ENCODE measurements at places on chromosomes 7 and 10.

DNA sequence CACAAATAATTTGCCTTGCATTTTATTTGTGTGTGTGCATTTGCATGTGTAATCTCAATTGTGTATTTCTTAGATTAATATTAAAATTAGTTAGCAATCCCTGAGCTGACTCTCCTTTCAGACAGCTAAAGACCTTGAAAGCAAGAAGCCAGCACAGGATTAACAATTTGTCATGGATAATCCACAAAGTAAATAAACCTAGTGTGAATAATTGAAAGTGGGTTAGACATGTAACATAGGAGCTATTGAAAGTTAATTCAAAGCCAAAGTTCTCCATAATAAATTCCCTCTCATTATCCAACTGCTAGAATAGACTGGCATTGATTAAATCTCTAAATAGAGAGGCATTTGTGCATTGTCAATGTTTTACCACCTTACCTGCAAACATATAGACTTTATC, 326.1 kb downstream of the PLXDC2 start:
- no peak for DNase-seq

- no peak for DNase-seq
Observed at GRCh38 chr10:75180592-75180991, 30.0 kb upstream of the VDAC2 start.

DNA sequence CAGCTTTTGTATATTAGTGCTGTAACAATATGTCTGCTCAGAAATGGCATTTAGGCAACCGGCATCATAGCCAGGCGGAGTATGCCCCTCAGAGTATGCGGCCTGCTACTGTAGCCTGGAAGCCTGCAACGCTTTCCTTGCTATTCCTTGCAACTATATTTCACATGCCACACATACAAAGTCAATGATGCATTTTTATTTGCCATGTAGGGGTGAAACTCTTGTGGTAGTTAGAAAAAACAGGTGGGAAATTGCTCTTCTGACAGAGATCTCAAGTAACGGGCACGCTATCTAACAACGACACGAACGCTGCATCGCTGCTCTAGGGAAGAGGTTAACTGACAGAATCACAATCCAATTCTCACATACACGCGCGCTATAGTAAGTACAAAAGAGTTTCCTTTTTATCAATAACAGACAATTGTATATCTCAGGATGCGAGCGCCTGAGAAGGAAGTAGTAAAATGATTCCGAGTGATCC, 5.9 kb downstream of the EBF3 start:
- no peak for DNase-seq

DNA sequence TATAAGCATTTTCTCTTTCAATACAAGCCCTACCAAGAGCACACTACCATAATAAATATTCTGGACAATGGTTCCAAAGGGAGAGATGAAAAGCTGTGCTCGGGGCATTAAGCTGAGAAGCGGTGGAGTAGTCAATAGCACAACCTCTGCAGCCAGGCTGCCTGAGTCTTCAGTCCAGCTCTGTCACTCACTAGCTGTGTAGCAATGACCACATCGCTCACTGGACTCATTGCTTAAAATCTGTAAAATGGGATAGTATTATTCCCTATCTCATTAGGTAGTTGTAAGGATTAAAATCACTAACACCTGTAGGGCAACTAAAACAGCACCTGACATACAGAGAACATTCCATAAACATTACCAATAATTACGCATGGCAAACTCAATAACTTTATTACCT, 199.9 kb upstream of the KLF14 start:
- DNase-seq: no peak

DNA sequence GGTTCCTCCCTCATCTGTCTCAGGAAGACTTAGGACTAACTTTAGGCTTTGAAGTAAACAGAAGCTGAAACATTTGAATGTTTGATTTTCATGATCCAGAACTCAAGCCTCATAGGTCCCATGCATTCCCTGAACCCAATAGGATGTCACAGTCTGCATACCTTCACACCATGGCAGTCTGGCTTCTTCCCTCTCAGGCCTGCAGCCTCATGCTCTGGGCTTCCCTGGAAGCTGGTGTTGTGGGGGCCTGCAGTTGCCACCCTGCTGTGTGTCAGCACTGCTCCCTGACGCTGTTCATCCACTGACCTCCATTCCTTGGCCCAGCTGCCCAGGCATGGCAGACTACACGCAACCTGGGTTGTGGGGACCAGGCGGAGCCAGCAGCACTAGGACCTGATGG, 267.5 kb upstream of the KAT6B start:
- DNase-seq: no peak

- no peak for DNase-seq
Observed at GRCh38 chr10:93143281-93143680, 69.6 kb downstream of the CYP26A1 start.

GRCh38 chr10:7833210-7833609, 14.9 kb downstream of the TAF3 start:
- no peak for DNase-seq

DNA sequence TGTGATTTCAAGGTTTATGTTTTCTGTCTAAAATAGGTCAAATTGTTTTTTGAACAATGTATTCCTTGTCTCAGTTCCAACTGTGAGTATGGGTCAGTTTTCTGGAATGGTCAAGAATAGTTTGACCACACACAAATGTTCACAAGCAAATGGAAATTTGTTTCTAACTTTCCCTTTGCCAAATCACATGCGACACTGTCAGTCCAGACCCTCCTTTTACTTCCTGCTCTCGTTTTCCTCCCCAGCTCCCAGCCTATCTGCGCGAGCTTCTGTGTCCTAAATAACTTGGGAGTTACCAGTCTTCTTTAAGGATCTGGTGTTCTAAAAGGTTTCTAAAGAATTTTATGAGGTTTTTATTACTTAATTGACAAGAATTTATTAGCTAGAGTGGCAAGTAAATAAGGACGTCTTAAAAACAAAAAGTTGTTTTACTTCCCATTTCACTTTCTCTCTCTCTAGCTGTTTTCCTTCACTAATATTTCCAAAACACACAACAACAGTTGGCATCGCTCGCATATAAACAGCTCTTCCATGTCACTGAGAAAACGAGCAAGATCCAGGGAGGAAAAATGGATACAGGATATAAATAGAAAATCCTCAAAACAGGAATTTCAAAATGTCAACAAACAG, 266.1 kb upstream of the KLF6 start:
- no peak for DNase-seq

DNA sequence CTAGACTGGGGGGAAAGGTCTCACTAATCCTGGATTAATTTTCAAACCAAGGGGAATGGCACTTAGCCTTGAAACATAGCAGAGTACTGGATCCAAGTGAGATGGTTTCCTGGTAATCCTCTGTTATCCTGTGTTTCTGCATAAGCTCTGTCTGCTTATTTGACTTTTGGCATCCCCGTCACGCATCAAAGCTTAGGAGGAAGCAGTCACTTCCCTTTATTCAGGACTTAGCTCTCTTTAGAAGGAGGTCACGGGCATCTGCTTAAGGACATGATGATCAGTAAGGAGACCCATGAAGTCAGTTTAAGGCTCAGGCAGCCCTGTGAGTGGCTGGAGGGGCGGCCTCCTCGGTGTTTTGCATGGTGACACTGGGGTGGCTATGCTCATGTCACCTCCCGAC, 30.0 kb downstream of the TSPAN15 start:
- DNase-seq: no peak

GRCh38 chr10:87837445-87837844, 19.4 kb upstream of the ATAD1 start:
- no peak for DNase-seq

GRCh38 chr7:92635538-92635937, 45.3 kb upstream of the FAM133B start:
- DNase-seq: no peak

DNA sequence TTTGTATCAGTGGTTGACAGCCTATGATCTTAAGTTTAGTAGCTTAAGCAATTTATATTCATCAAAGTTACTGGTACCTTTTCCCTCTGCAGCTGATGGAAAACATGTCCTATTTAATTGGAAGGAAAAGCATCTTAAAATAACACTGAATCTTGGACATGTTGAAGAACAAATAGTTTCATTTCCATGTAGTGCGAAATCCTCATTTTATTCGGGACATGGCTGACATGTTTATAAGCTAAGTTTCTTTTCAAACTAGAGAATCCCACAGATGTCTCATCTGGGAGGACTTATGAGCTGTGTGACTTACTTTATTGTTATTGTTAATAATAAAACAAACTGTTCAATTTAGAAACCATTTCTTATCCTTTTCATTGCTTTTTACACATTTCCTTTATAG, 461.0 kb downstream of the SUGCT start:
- no peak for DNase-seq

GRCh38 chr7:115779561-115779960, 251.0 kb downstream of the TFEC start:
- no peak for DNase-seq

DNA sequence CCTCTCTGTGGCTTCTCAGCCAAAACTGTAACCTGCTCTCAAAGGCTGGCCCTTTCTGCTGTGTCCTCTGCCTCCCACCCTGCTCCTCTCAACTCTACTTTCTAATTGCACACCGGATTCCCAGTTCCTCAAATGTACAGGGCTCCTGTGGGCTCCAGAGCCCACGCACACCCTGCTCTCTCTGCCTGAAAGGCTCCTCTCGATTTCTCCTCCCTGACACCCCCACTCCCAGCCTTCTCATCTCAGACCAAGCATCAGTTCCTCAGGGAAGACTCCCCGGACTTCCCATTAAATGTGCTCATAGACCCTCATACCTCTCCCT, 111.7 kb upstream of the STEAP1B start:
- no peak for DNase-seq

DNA sequence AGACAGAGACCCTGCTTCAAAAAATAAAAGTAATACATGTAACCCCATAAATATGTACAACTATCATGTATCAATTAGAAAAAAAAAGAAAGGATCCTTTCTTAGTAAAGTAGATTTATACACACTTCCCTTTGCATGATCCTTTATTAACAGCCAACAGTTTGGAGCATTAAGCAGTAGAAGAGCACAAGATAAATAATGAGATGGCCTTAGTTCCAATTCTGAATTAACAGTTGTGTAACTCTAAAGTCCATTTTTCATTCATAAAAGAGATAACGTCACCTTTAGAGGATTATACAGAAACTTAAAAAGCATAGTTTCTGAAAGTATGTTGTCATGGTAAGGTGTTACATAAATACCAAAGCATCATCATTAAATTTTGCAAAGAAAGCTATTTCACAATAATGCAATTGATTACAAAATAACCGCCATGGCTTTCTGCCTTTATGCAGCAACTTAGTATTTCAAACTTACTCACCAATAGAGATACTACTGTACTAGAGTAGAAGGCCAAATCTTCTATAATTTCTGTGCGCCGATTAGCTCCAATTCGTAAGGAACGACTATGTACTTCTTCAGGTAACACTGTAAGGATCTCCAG, 40.3 kb downstream of the TNPO3 start:
- DNase-seq: no peak

GRCh38 chr7:33981671-33982424, 76.5 kb downstream of the BMPER start:
- DNase-seq: no peak

GRCh38 chr10:30398193-30398592, 35.8 kb upstream of the MAP3K8 start:
- no peak for DNase-seq

GRCh38 chr10:76045174-76045573, 613.8 kb downstream of the LRMDA start:
- no peak for DNase-seq

Measured in stimulated activated CD8-positive, alpha-beta memory T cell treated with anti-CD3 and anti-CD28 coated beads, Interleukin-7, amount 100 ng/mL, for 4 hours (primary cell).